ENCODE measurements at places on chromosomes 7 and 10.

DNA sequence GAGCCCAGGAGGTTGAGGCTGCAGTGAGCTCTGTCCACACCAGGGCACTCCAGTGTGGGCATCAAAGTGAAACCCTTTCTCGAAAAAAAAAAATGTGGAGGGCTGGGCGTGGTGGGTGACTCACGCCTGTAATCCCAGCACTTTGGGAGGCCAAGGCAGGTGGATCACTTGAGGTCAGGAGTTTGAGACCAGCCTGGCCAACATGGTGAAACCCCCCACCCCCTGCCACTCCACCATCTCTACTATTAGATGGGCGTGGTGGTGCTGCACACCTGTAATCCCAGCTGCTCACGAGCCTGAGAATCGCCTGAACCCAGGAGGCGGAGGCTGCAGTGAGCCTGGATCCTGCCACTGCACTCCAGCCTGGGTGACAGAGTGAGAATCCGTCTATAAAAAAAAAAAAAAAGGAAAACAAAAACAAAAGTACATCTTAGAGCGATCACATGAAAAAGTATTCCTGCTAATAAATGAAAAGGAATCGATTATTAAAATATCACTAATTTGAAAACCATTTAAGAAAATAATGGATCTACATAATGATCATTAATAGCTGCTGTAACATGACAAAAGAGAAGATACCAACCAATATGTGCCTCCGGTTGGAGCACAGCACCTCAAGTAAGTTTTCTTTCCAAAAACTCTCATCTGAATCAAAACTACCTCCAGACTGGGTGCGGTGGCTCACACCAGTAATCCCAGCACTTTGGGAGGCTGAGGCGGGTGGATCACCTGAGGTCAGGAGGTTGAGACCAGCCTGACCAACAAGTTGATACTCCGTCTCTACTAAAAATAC, 4.9 kb downstream of the HNRNPF start:
- DNase-seq, result no peak

- no peak for DNase-seq
Observed at GRCh38 chr7:132112106-132112505, 464.2 kb downstream of the PLXNA4 start.

DNA sequence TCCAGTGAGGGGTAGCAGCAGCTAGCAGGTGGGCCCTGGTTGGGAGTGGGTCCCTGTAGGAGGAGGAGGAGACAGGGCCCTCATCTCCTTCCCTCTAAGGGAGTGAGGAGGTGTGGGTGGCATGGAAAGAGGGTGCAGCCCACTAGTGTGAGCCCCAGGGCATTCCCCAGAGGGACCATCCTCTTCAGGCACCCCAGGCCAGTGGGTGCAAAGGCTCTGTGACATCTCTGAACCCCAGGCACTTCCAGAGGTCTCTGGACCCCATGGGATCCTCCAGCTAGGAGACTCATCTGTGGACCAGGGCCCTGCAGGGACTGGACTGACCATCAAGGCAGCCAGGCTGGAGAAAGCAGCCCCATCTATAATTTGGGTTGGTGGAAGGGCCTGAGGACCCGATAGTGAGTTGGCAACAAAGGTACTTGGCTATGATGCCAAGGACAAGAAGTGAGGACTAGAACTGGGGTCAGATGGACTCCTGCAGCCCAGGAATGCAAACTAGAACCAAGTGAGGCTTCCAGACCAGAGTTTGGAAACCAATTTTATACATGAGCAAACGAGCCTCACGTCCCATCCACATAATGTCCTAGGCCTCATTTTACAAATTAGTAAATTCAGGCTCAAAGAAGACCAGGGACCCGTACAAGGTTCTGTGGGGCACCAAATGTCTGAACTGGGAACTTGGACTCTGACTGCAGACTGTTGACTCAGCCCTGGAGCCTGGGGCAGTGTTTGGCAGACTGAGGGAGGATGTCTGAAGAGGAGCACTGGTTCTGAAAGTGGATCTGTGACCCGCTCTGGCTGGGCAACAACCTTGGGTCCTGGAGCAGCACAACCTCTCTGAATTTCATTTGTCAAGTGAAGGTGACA, 1.4 kb upstream of the VSTM4 start:
- DNase-seq, result peak; percentile 72

GRCh38 chr10:59361663-59362143, 646 bp downstream of the FAM13C start:
- no peak for DNase-seq

GRCh38 chr7:2990949-2991470, 52.7 kb downstream of the CARD11 start:
- no peak for DNase-seq

Data from osteocyte (in vitro differentiated cells).